GF-D8 (cell line): ENCODE measurements at places on chromosomes 16 and 17.
A peak's percentile ranks its signal among the peaks of the same experiment; 100 is the strongest.

- no peak for DNase-seq
Measured at GRCh38 chr16:23530062-23530461, 19.8 kb upstream of the GGA2 start.

DNA sequence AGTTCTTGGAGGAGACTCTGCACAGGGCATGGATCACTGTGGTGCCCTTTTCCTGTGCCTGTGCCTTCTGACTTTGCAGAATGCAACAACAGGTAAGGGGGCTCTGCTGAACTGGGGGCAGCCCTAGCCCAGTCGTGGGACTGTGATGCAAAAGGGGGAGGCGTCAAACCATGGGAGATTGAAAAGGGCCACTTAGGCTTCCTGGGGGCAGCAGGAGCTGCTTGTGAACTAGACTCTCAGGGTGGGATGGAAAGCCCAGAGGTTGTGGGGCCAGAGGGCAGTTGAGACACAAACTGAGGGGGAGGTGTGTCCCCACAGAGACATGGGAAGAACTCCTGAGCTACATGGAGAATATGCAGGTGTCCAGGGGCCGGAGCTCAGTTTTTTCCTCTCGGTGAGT lies 19.6 kb downstream of the ADGRG5 start:
- DNase-seq: no peak

DNA sequence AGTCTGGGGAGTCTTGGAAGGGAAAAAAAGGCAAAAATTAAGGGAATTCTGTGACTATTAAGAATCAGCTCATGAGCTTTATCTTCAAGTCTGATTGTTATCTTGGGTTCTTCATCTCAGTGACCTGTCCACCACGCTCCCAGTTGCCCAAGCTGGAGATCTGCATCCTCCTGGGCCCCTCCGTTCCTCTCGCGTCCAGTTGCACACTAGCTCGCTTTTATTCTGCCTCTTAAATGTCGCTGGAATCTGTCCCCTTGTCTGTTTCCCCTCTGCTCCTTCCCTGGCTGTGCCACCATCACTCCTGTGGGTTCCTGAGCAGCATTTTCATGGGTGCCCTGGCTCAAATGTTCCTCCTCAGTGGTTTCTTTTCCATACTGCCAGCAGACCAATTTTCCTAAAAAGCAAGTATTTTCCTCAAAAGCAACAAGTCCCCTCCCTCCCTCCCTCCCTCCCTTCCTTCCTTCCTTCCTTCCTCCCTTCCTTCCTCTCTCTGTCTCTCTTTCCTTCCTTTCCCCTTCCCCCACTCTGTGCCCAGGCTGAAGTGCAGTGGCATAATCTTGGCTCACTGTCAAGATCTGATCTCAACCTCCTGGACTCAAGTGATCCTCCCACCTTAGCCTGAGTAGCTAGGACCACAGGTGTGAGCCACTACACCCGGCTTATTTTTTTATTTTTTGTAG lies 1.4 kb downstream of the ENDOV start:
- no peak for DNase-seq

- DNase-seq: no peak
Measured at GRCh38 chr16:51500306-51500705, 349.2 kb upstream of the SALL1 start.

GRCh38 chr16:35391328-35391727 lies 1931.9 kb downstream of the TP53TG3F start:
- no peak for DNase-seq

DNA sequence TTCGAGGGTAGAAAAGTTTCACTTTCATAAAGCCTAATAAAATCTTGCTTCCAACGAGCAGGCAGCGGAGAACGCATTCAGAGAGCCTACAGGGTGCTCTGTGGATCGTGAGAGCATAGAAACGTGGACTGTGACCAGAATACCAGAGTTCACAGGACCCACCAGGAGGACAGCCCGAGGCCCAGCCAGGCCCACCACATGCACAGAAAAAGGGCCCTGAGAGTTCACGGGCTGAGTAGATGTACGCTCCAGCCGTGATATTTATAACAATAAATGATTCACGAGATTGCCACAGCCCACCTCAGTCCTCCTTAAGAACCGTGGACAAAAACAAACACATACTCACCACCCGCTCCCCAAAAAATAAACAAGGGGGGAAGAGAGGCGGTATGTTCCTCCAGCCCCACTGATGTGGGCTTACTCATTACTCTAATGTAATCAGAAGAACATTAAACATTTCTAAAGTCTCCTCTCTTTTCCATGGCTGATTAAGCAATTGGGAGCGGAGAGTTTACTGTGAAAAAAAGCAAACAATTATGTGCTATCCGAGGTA lies 207.2 kb downstream of the C16orf78 start:
- DNase-seq: no peak

- DNase-seq: no peak
Measured at GRCh38 chr16:71627731-71628181, 1.8 kb downstream of the MARVELD3 start.

- DNase-seq: no peak
Measured at GRCh38 chr17:29744121-29744520, 121.4 kb upstream of the CORO6 start.

DNA sequence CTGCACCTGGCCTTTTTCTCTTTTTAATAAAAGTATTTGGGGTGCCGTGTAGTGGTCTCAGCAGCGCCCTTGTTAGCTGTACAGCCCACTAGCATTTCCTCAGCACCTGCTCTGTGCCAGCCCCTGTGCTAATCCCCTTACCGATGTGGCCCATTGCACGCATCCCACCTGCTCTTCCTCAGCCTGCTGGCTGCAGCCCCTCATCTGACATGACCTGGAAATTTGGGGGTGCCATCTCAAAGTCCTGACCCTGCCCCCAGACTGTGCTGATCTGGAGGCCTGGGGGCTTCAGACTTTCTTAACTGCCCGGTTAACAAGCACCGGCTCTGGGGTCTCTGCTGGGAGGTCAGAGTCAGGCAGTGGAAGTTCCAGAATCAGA lies 10.4 kb downstream of the GPRC5C start:
- no peak for DNase-seq

DNA sequence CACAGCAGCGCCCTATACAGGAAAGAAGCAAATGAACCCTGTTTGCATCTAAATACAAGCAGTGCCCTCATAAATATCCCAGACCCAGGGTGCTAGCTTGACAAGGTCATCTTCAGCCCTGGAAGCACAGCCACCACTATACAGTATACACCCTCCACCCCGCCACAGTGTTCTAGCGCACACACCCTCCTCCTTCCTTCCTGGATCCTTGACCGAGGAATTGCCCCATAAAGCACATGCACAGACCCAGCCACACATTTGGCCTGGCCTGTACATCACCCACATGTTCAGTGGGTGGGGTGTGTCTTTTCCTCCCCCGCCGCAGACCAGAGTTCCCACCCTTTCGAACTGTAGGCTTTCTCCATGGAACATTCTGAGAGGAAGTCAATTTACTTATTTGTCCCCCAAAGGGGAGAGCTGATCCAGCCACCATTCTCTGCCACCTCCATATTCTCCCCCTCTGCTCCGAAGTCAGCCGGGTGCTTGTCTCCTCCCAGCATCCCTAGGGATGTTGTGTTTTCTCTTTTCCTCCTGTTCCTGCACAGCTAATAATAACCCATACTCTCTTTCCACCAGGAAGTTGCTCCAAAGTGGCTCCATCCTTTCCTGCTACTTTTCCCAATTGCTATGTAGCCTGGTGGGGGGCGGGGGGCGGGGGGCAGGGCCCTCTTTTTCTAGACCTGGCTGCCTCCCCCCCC lies 6.6 kb downstream of the ABI3 start:
- peak; percentile 69 for DNase-seq

DNA sequence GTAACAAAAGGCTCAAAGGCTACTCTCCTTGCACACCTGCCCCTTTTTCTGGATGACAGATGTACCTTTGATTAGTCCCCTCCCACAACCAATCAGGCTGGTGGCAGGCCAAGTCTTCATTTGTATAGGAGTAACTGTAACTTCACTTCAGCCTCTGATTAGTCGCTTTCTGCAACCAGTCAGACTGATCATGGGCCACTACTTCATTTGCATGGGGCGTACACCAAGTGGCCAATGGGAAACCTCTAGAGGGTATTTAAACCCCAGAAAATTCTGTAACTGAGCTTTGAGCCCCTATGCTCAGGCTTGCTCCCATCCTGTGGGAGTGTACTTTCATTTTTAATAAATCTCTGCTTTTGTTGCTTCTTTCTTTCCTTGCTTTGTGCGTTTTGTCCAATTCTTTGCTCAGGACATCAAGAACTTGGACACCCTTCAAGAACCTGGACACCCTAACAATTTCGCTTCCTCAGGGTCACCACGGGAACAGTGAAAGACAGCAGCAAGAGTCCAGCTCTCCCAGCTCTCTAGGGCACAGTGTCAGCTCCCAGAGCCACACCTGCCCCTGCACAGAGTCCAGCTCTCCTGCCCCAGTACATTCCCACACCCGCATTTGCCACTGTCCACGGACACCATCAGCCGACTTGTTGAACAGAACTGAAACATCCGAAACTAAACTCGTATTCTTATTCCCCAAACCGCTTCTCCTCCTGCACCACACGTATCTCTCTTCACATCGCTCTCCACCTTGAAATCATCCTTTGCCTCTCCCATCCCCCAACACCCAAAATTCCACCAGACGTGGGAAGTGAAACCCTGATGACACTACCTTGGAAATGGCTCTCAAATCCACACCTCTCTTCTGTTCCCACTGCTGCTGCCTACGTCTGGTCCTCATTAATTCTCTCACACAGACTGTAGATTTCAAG lies 53.4 kb downstream of the ABCC12 start:
- no peak for DNase-seq

GRCh38 chr16:9148374-9149015 lies 57.1 kb downstream of the HAPSTR1 start:
- DNase-seq: no peak

DNA sequence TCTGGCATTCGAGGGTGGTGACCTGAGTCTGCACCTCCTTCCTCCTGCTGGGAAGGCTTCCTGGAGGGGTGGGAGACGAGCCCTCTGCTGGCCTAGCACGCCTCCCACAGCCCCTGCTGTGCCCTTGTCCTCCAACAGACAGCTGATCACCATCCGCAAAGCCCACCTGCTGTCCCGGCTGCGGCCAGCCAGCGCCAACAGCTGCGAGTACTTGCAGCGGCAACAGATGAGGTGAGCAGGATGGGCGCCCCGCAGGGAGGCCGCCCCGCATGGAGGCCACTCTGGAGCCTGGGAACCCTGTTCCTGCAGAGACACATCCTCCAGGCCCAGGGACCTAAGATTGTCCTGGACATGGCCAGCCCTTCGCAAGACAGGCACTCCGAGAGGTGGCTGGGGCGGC lies 21.6 kb downstream of the UBALD1 start:
- DNase-seq: no peak

- no peak for DNase-seq
Measured at GRCh38 chr16:86614699-86615098, 36.4 kb downstream of the FOXL1 start.

DNA sequence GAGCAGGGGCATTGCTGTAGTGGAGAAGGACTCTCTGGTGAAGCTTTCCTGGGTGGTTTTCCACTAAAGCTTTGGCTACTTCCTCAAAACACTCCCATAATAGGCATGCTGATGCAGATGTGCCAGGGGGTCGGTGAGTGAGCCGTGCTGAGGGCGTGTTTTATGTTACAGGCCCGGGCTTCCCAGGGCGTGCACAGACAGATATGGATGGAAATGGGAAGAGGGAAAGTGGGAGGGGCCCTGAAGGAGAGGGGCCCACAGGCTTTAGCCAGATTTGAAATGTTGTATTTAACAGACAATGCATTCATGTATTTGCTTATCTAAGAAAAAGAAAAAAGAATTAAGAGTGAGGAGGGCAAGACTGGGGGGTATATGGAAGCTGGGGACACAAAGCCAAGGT lies 56.3 kb downstream of the IL21R start:
- no peak for DNase-seq

GRCh38 chr17:46764000-46764708 lies 54.3 kb downstream of the WNT3 start:
- no peak for DNase-seq

DNA sequence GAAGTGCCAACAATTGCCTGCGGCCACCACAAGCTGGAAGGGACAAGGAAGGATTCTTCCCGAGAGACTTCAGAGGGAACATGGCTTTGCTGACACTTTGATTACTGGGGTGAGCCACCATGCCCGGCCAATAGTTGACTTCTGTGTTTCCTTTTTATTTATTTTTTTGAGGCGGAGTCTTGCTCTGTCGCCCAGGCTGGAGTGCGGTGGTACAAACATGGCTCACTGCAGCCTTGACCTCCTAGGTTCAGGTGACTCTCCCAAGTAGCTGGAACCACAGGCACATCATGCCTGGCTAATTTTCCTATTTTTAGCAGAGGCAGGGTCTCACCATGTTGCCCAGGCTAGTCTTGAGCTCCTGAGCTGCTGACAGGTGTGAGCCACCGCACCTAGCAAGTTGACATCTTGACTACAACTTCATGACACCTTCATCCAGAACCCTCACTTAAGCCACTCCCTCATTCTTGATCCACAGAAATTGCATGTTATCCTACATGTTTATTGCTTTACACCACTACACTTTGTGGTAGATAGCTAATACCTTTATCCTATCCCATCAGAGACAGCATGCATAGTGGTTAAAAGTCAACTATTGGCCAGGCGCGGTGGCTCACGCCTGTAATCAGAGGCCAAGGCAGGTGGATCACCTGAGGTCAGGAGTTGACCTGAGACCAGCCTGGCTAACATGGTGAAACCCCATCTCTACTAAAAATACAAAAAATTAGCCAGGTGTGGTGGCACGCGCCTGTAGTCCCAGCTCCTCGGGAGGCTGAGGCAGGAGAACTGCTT lies 16.1 kb upstream of the GPRC5C start:
- DNase-seq: no peak

- DNase-seq: no peak
Measured at GRCh38 chr16:51061328-51061727, 89.7 kb downstream of the SALL1 start.

- no peak for DNase-seq
Measured at GRCh38 chr17:21512307-21513011, 136.3 kb downstream of the KCNJ12 start.

DNA sequence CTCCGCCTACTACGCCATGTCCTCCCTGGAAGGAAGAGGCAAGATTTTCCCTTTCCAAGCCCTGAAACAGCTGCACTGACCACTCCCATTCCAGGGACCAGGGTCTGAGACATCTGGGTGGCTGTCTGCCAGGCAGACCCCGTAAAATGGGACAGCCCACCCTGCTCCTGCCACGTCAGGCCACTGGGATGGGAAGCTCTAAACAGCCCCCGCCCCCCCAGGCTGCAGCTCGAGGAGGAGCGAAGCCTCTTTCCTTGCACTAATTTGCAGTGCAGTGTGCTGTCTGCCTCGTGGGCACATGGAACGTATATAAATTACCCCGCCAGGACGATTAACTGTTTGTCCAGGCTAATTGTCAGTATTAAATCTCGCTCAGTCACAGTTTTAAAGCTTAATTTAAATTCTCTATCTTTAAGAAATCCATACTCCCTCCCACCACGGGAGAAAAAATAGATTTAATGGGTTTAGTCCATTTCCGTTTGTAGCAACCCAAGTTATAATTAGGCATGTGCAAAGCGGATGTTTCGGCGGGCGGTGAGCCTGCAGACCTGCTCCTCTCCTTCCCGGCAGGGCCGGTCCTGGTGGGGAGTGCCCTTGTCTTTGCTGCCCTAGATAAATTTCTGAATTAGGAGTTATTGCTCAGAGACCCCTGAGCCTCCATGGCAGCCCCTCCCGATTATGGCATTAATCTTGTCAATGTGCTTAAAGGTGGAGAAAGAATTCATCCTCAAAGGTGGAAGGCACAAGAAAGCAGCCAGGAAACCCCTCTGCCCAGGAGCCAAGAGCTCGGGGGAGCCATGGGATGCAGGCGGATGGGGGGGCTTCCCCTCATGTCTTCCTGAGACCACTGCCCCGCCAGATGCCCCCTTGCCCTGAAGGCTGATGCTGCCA lies 268.0 kb upstream of the TNRC6C start:
- no peak for DNase-seq

- DNase-seq: no peak
Measured at GRCh38 chr17:2691069-2691871, 20.3 kb downstream of the CLUH start.
